NCI-H1417 treated with DMSO at 0.1 percent for 48 hours (cell line): ENCODE measurements at places on chromosomes 16 and 17.

DNA sequence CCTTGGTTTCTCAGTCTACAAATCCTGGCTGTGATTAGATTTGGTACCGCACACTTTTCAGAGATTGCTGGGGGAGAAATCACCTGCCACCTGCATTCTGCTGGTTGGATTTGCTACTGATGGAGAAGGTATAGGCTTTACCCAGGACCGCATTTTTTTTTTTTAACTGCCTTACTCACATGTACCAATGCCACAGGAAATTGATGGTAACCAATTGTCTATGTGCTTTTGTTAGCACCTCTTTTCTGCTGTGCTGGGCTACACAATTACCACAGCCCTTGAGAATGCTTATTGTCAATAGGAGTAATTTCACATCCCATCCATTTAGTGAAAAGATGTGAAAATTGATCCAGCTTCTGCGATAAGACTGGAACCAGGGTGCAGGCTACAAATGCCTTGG is 74.4 kb upstream of the TANC2 start:
- DNase-seq: no peak

- no peak for DNase-seq
These were observed 27.9 kb upstream of the JPT2 start for GRCh38 chr16:1650131-1650530.

DNA sequence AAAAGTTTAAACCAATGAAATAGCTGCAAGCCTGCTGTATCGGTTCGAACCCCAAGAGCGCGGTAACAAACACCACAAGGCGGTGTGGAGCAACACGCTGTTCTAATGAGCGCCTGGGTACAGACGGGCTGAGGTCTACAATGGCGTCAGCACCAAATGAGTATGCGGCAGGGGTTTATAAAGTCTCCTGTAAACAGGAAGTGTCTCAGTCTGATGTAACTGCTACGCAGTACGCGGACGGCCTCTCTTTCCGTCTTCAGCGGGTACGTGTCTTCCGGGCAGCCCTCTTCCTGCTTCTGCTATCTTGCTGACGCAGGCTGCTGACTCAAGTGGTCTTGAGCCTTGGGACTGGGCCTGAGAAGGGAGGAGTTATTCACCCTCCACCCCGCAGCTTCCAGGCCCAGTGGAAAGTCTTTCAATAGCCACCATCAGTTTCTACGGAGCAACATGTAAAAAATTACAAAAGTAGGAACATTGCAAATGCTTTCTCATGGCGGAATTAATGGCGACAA is 40.5 kb upstream of the KCNJ2 start:
- DNase-seq: no peak

GRCh38 chr16:896261-897199 is 74.3 kb downstream of the LMF1 start:
- no peak for DNase-seq

DNA sequence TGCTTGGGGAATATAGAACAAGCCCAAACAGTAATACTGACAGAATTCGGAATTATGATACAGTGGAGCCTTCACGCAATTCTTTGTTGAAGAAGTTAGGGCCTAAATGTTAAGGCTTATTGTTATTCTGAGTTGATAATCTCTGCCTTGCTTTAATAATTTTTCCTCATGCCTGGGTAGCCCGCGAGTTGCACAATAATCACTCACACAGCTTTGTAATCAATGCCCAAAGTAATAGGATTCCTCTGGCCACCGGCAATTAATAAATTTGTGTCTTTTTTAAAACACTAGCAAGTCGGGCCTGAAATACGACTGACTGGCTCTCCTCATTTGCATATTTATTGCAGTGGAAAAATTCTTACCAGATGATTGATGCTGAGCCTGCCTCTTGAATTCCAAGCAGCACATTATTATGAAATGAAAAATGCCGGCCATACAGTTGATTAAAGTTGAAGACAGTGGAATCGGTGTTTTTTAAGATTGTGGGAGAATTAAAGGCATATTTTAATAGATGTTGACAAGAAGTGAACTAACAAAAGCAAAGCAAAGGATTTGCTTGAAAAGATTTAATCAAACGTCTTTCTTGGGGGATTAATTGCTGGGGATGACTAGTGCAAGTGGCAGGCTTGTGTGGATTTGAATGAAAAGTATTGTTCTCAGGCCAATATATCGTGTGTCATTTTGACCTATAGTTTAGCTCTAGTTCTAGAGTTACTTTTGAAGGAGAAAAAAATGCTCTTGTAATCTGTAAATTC is 30.2 kb downstream of the AATF start:
- no peak for DNase-seq

GRCh38 chr16:69532641-69533455 is 32.9 kb upstream of the NFAT5 start:
- DNase-seq: no peak

- DNase-seq: no peak
These were observed 11.9 kb downstream of the EPN2 start for GRCh38 chr17:19248928-19249574.

GRCh38 chr17:69428252-69428980 is 13.9 kb downstream of the MAP2K6 start:
- no peak for DNase-seq

DNA sequence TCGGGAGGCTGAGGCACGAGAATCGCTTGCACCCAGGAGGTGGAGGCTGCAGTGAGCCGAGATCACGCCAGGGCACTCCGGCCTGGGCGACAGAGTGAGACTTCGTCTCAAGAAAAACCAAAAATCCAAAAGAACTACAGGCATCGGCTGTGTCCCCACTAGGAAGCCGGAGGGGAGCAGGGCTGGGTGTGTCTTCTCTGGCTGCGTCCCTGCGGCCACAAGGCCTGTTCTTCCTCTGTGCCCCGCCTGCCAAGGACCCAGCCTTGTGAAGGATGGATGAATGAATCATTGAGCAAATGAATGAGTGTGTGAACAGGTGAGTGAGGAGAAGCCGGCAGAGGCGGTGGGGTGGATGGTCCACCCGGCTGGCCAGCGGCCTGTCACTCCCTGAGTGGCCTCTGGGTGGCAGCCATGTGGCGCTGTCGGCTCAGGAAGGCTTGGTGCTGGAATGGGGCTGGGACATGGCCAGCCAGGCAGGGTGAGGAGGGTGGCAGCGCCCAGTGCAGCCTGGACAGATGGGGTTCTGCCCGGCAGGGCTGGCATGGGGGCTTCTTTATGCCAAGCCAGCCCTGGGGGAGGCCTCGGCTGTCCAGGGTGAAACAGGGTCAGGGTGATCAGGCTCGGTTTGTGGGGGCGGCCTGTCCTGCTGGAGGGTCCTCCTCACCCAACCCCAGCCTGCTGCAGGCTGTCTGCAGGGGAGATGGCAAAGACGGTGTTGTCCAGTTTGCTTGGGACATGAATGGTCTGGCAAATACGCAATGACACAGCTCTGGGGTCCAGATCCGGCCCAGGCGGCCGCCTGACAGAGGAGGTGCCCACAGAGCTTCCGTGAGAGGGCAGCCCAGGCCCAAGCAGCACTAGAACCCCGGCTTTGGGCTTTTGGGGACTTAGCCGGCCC is 21.7 kb downstream of the SLC25A10 start:
- no peak for DNase-seq

- DNase-seq: no peak
These were observed 12.4 kb upstream of the ZNF19 start for GRCh38 chr16:71501547-71501946.

- DNase-seq: no peak
These were observed 1.3 kb upstream of the GJC1 start for GRCh38 chr17:44831371-44831770.

DNA sequence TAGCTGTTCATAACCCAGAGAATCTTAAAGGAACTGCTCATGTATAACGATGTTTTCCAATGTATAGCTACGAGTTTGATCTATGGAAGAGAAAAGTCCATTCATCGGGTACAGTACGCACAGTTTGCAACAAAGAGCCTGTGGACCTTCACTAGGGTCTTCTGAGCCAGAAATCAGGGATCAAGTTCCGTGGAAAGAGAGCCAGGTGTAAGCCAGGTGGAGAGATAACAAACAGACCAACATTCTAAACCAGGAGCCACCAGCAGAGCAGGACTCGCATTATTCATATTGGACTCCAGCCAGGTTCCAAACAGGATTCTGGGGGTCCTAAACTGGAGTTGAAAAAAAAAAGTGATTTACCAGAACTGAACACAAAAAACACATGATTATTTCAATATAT is 505.4 kb upstream of the C16orf82 start:
- no peak for DNase-seq

DNA sequence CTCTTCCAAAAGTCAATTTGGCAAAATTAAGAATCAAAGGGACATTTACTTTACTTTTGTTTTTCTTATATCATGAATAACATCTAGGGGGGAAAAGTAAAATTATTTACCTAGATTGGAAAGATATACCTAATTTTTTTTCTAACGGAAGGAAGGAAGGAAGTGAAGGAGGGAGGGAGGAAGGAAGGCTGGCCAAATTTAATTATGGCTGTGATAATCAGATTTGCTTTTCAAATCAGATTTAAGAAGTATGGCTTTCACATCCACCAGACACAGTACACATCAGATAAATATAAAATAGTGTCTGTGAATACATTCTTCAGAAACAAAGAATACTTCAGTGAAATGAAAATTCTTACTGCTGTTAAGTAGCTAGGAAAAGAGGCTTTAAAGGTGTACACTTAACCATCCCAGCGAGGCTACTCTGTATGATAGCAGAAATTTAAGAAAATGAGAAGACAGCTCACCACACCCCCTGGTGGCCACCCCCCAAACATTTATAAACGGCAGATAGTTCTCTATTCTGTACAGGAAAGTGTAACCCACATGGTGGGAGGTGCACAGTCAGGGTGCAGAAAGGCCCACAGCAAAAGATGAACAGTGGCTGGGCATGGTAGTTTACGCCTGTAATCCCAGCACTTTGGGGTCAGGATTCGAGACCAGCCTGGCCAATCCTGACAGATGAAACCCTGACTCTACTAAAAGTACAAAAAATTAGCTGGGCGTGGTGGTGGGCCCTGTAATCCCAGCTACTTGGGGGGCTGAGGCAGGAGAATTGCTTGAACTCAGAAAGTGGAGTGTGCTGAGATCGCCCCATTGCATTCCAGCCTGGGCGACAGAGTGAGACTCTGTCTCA is 150.8 kb downstream of the SSH2 start:
- no peak for DNase-seq

- no peak for DNase-seq
These were observed 52.5 kb downstream of the NKD1 start for GRCh38 chr16:50600582-50601283.

GRCh38 chr16:89458551-89458950 is 31.8 kb downstream of the ANKRD11 start:
- no peak for DNase-seq

DNA sequence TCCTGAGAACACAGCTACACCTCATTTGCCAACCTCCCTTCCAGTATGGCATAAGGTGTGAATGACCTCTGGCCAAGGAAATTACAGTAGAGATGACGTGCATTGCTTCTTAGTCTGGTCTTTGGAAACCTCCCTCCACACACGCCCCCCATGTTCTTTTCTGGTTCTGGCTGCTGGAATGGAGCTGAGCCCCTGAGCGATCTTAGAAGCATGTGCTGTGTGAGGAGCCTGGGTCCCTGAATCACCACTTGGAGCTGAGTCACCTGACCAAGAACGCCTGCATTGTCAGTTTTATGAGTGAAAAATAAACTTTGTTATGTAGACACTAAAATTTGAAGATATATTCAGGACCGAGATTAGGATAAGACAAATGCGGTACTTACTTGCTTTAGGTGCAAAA is 51.4 kb downstream of the HS3ST3A1 start:
- DNase-seq: no peak

GRCh38 chr17:36752096-36752888 is 150.9 kb downstream of the MRM1 start:
- no peak for DNase-seq

- no peak for DNase-seq
These were observed 17.3 kb downstream of the CRYBA1 start for GRCh38 chr17:29263916-29264315.

GRCh38 chr17:5413682-5414081 is 5.8 kb downstream of the NUP88 start:
- no peak for DNase-seq

DNA sequence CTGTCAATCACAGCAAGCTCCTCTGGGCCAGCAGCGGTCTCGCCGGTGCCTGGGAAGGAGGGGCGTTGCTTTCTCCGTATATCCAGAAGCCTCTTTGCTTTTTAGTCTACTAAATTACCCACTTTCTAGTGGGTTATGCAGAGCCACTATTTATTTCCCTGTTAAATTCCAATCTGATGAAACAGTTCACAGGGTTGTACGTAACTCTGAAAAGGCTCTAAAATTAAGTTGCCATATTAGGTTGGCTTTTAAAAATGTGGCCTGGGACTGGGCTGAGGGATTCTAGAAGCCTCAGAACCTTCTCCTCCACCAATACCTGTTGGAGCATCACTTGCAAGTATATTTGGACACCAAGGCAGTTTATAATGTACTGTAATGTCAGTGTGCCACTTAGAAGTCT is 27.2 kb downstream of the MARCHF10 start:
- no peak for DNase-seq

GRCh38 chr17:47686276-47686635 is 7.7 kb upstream of the TBKBP1 start:
- DNase-seq: no peak

GRCh38 chr17:45325810-45326209 is 9.0 kb upstream of the MAP3K14 start:
- DNase-seq: no peak

- DNase-seq: no peak
These were observed 95.4 kb downstream of the CLEC16A start for GRCh38 chr16:11039726-11040125.

- DNase-seq: no peak
These were observed 9.4 kb upstream of the FOXF1 start for GRCh38 chr16:86500708-86501510.

- DNase-seq: no peak
These were observed 39.7 kb downstream of the VPS35L start for GRCh38 chr16:19595043-19595767.

- no peak for DNase-seq
These were observed 41.2 kb downstream of the MEAK7 start for GRCh38 chr16:84463221-84463620.

GRCh38 chr17:83109793-83110645 is 30.6 kb downstream of the METRNL start:
- DNase-seq: no peak

GRCh38 chr17:73625006-73625405 is 19.2 kb downstream of the SDK2 start:
- no peak for DNase-seq
